Urothelium cell line (cell line): ENCODE measurements at places on chromosomes 13 and 19.

GRCh38 chr13:100197591-100198365 is 108.9 kb downstream of the PCCA start:
- no peak for DNase-seq

- no peak for DNase-seq
Measured at GRCh38 chr13:30364876-30365275, 57.4 kb upstream of the UBE2L5 start.

- no peak for DNase-seq
Measured at GRCh38 chr13:44921246-44921877, 67.9 kb downstream of the NUFIP1 start.

DNA sequence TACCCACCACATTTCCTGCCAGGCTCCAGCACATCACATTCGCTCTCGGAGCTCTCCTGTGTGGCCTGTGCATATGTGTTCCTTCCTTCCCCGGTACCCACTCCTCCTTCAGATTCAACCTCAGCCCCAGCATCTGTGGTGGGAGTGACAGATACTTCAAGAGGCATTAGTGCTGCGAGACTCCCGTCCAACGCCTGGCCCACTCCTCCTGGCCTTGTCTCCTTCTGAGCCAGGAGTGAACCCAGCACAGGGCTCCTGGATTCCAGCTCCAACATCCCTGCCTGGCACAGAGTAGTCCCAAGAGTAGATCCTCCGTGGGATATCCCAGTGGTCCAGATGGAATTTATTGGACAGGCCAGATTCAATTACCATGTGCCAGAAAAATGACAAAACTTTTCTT is 55.9 kb downstream of the SACS start:
- peak; percentile 25 for DNase-seq

DNA sequence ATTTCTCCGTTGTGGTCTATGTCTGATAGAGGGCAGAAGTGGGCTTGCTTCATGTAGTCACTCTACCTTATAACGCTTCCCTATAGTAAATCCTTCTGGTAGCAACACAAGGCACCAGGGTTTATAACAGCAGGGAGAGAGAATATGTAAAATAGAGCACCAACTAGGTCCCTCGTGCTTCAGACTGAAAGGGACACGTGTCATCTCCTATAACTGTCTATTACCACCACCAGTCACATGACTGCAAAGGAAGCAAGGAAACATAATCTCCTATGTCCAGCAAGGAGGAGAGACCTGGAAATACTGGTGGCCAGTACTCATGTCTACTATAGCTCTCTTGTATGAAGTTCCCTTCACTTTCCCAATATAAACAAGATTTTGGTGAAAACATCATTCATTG is 79.2 kb downstream of the SLAIN1 start:
- DNase-seq: no peak

DNA sequence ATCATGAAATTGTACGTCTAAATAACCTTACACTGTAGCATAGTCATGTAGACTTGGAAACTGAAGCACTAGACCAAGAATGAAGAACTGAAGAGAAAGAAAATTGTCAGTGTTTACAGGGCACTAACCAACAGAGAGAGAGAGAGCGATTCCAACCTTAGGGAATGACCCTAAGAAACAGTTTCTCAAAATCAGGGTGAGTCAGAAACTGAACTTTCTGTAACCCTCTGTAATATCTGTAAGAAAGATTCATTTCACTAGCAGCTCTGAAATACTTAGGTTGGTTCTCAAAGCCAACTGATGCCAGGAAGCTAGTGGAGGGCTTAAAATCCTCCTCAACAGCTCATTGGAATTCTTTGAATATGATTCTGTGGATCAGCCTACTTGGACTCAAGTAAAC is 936.9 kb downstream of the EFNB2 start:
- DNase-seq: no peak

GRCh38 chr19:50328873-50329145 is 368 bp downstream of the KCNC3 start:
- DNase-seq: no peak

GRCh38 chr13:20995245-20995838 is 66.0 kb downstream of the LATS2 start:
- DNase-seq: no peak

DNA sequence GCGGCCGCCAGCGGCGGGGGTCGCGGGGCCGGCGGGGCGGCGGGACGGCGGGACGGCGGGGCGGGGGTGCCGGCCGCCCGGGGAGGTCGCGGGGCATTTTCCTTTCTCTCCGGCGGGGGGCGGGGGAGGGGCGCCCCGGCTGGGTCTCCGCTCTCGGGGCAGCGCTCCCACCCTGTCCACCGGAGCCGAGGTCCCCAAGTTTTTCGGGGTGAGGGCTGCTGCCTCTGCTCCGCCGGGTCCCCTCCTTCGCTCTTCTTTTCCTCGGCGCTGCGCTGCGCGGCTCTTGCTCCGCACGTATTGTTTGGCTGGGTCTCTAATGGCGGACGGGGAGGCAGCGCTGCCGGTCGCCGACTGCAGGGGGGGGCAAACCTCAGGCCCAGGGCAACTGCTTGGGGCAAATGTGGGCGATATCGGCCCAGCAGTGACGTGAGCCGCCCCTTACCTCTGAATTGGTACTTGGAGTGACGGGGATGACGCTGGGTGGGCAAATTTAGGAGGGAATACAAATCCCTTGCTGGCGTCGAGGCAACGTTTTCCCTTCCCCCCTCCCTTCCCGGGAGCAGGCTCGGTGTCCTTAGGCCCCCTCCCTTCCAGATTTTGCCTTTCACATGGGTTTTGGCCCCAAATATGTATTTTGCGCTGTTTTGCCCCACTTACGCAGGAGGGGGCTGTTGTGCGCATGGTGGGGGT is 759 bp downstream of the ZMYM2 start:
- peak; percentile 38 for DNase-seq

DNA sequence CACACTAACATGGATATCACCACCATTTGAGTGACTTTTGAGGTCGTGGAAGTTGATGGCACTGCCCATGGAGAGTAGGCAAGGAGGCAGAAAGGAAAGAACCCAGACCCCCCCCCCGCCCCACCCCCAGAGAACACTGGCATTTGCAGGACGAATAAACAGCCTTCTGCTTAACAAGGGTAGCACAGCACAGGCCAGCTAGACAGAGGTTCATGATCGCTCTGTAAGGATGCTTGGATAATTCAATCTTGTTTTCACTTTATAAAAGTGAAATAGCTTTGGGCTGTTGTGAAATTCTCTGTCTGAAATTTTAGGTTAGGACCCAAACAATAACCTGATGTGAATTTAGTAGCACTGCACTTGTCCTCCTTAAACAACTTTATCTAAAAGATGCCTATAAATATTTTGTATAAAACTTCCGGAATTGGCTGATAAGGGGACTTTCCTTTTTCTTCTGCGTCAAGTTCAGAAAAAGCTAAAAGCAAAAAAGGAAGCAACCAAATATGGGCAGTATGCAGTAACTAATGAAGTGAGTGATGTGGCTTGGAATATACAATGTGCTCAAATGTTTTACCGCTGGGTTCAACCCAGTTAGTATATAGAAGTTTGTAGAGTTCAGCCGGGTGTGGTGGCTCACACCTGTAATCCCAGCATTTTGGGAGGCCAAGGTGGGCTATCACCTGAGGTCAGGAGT is 163.7 kb downstream of the SHISA2 start:
- no peak for DNase-seq

DNA sequence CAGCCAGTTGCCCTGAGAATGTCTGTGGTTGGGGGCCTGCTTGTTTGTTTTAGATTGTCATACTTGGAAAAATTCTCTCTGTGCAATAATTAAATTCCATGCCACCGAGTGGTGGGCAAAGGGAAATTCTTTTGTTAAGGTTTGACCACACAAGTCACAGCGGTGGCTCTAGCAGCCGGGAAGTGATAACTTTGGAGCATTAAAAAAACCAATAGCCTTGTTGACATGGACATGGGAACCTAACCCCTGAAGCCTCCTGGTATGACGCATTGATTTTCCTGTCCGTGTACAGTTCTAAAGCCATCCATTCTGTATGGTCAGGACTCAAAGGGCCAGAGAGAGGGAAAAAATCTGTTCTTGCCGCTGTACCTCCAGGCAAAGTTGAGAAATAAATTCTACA is 384.9 kb upstream of the ZNF507 start:
- DNase-seq: peak; percentile 33

- no peak for DNase-seq
Measured at GRCh38 chr19:45170146-45171106, 7.6 kb downstream of the TRAPPC6A start.

DNA sequence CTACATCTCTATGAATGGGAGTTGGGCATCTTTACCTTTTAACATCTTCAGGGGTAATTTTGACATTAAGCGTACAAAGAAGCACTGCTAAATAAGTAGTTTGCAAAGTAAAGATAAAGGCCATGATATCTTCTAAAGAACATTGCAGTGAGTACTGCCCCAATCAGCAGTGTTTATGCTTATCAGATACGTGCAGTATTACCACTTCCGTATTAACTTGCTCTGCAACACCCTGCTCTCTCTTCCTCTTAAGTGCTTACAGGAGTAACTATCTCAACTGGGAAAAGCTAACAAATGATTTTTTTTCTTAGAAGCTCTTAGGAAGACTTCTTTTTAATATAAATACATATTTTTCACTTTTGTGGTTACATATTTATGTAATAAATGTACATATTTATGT is 793.7 kb upstream of the SLC10A2 start:
- DNase-seq: no peak

GRCh38 chr19:48872884-48873475 is 759 bp downstream of the PPP1R15A start:
- peak; percentile 90 for DNase-seq

GRCh38 chr19:16398530-16399249 is 73.1 kb downstream of the EPS15L1 start:
- DNase-seq: no peak

DNA sequence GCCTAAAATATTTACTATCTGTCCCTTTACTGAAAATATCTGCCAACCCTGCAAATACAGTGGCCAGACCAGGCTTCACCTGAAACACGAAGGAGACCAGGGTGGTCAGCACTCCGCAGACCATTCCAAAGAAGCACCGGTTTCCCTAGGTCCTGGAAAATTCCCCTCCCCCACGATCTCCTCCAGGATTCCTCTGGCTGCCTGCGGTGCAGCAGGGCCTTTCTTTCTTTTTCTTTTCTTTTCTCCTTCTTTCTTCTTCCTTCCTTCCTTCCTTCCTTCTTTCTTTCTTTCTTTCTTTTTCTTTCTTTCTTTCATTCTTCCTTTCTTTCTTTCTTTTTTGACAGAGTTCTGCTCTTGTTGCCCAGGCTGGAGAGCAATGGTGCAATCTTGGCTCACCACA is 152.7 kb downstream of the USP12 start:
- DNase-seq: no peak

GRCh38 chr13:22198001-22198400 is 527.1 kb downstream of the FGF9 start:
- DNase-seq: no peak

DNA sequence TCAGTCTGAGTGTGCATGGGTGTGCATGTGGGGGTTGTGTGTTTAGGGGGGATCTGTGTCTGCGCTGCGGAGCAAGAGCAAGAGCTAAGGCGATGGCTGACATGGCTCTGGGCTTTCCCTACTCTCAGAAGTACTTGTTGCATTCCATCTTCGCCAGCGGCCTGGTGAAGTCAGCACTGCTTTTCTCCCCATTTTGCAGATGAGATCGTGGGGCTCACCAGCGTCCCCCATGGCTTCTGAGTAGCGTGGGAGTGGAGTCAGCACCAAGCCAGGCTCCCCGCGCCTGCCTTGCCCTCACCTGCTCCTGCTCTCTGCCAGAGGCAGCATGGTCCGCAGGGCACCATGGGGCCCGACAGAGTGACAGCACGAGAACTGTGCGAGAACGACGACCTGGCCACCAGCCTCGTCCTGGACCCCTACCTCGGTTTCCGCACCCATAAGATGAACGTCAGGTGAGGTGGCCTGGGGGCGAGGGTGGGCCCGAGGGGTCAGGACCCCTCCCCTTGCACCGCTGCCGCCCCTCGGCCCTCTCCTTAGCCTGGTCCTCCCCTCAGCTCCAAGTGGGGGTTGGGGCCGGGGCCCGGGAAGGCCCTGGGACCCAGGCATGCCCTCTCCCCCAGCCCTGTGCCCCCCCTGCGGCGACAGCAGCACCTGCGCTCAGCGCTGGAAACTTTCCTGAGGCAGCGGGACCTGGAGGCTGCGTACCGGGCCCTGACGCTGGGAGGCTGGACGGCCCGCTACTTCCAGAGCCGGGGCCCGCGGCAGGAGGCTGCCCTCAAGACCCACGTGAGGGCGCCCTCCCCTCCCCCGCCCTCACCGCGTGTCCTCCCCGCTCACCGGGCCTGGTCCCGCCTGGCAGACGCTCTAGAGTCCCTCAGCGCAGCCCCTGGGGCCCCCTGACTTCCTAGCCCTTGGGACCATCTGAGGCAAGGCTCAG is 2.2 kb downstream of the KMT5C start:
- DNase-seq: no peak

- DNase-seq: no peak
Measured at GRCh38 chr13:87042946-87043345, 628.2 kb upstream of the SLITRK5 start.

- DNase-seq: peak; percentile 41
Measured at GRCh38 chr19:47122359-47123335, 8.0 kb upstream of the SAE1 start.
